ENCODE measurements at places on chromosomes 6 and 20.

GRCh38 chr20:35020108-35020928 lies 64.7 kb downstream of the MYH7B start:
- no peak for DNase-seq

GRCh38 chr20:51828762-51829161 lies 26.4 kb upstream of the SALL4 start:
- no peak for DNase-seq

DNA sequence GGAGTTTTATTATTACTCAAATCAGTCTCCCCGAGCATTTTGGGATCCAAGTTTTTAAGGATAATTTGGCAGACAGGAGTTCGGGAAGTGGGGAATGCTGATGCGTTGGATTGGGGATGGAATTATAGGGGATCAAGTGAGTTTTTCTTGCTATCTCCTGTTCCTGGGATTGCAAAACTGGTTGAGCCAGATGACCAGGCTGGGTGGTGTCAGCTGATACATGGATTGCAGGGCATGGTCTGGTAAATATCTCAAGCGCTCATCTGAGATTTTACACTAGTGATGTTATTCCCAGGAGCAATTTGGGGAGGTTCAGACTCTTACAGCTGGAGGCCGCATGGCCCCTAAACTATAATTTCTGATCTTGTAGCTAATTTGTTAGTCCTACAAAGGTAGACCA lies 54.7 kb downstream of the ENPP1 start:
- DNase-seq = no peak

- no peak for DNase-seq
Observed at GRCh38 chr6:15329197-15329671, 83.4 kb downstream of the JARID2 start.

Data from GM20000 (cell line).